CD8-positive, alpha-beta memory T cell (primary cell): ENCODE measurements at places on chromosomes 5 and 9. TPM values are rescaled to one million over a fixed set of nuclear protein-coding genes. Genes with fewer than 3 reads are reported as not detected.

IGIP gene
- total RNA-seq = 4.1 TPM

VPS13A gene
- total RNA-seq = 29.7 TPM

FLT4 gene
- total RNA-seq = 8.2 TPM

DNA sequence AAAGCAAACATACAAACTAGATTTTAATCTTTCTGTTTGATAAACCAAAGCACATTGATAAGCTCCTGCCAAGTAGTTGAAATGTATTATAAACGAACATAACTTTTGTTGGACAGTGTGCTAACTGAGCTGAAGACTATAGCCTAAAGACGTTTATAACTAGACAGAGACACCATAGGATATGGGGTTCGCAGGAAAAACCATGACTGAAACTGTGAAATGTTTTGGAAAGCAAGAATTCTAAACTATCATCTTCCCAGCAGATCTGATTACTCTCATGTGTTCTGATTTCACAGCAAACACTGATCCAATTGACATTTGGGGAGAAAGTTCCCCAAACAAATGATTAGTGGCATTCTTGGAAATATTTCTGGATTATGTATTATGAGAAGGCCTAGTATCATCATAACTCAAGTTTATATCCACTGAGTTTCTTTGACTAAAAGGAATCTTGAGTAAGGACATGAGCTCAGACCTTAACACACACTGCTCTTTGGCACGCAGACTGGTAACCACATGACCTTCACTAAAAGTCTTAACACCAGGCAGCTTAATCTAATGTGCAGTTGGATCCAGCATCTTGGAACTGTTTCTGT lies 375.2 kb downstream of the ZNF608 start:
- DNase-seq = no peak
- no peaks in the 10 kb centered on the region for H3K36me3 ChIP-seq
- no peak overlapping the region for H3K27ac ChIP-seq
- no peak overlapping the region for H3K4me3 ChIP-seq
- no peaks in the 10 kb centered on the region for H3K4me1 ChIP-seq
- no peaks in the 10 kb centered on the region for H3K27me3 ChIP-seq

DNA sequence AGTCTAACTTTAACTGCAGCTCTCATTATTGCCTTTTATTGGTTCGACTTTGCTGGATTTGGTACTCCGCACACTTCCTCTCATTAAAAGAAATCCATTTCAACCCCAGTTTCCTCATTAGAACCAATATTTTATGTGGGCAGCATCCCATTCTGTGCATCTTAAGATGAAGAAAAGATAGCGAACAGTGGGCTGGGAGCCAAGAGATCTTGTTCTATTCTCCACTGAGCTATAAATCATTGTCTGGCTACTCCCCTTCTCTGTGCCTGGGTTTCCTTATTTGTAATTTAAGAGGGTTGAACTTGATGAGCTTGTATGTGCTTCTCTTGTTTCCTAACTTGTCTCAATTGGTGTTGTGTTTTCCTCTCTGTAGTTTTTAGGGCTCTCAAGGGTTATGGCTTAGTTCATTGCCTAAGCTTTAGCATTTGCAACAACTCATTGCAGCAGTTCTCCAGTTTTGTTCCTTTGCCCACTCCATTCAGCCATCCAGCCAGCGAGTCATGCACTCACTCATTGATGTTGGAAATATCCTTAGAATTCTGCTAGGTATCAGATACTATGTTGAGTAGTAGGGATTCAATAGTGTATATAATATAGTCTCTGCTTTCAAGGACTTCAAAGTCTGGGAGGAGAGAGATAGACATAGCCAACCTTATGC lies 273.3 kb upstream of the TNC start:
- H3K36me3 ChIP-seq = no peaks in the 10 kb centered on the region
- DNase-seq = no peak
- no peaks in the 10 kb centered on the region for H3K27me3 ChIP-seq
- H3K27ac ChIP-seq = no peak overlapping the region
